CD4-positive, alpha-beta T cell treated with Interleukin-2 at 100 ng/mL for 4 hours (primary cell): ENCODE measurements at places on chromosomes 2 and 18.

GRCh38 chr18:78561757-78562510 lies 417.7 kb upstream of the SALL3 start:
- DNase-seq = no peak

GRCh38 chr2:136112317-136113208 lies 5.4 kb downstream of the CXCR4 start:
- DNase-seq = no peak

- DNase-seq = no peak
These were observed 69.8 kb upstream of the PDE1A start for GRCh38 chr2:182496596-182496995.

- no peak for DNase-seq
These were observed 123.1 kb upstream of the ACKR3 start for GRCh38 chr2:236446521-236446920.

DNA sequence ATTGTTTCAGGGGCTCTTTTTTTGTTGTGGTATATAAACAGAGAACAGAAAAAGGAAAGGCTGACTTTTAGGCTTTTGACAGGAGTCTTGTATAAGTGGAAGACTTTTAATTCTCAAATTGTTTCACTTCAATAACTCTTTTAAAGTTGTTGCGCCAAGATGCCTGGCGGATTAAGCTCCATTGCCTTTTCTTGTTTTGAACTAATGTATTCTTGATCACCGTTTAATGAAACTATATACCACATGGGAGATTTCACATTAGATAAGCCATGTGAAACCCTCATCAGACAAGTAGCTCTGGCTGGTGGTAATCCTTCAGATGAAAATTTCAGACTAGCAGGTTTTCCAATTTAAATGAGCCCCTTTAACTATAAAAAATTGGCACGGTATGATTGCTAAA lies 257.4 kb downstream of the CCDC178 start:
- DNase-seq = no peak

GRCh38 chr2:13052547-13052946 lies 335.8 kb downstream of the TRIB2 start:
- DNase-seq = no peak

DNA sequence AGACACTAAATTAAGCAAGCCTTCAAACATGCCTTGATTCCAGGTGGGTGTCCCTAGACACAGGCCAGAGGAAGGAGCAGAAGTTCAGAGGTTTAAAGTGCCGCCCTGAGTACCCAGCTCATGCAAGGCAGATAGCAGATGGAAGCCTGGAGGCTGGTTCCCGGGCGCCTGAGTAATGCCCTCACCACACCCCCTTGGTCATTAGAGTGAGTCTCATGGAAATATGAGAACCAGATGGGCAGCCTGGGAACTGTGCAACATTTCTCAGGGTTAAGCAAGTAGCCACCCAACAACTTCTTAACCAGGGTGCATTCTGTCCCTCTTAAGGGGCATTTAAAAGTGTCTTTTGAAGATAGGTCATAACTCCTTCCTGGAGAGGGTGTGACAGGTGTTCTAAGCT lies 44.1 kb downstream of the TGFA start:
- DNase-seq = no peak

DNA sequence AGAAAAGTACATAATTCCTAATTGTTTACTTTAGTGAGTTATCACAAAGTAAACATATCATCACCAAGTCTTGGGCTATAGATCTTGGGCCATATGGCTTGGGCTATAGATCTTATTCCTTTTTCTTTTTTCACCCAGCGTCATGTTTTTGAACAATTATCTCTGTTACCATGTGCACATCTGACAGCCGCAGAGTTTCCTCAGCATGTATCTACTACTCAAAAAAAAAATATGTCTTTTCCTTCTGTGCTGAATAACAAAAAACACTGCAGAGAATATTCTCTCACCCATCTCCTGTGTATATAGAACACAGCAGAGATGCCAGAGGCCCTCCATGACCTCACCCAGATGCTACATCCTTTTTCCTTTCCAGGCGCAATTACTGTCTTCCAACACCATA lies 76.2 kb upstream of the MYO3B start:
- no peak for DNase-seq

GRCh38 chr2:134218930-134219658 lies 34.8 kb upstream of the MGAT5 start:
- peak; percentile 41 for DNase-seq

DNA sequence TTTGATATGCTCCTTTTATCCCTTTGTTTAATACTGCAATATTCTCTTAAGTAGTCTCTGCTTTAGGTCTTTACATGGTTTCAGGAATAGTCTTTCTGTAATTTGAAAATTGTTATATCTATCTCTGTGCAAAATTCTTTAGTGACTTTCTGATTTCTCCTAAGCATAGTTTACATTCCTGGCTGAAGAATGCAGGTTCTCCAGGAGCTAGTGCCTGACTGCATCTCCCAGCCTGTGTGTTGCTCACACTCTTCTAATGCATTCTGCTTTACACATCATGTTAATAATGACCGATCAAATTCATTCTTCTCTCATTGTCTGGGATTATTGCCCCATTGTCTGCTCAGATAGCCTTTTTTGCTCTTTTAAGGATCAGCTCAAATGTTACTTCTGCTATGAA lies 1349.2 kb downstream of the DSC3 start:
- DNase-seq = no peak

DNA sequence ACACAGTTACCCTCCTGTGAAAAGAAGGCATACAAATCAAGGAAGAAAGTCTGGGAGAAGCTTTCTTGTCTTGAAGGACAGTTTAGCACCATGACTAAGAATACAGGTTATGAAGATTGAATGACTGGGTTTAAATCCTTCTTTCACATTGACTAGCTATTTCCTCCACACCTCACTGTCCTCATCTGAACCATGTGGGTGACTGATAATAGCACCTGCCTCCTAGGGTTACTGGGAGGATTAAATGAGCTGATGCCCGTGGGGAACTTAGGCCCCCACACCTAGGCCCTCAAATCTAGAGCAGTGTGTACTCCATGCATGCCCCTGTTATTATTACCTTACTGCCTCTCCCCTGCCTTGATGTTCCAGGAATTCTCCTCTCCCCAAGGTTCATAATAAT lies 202.9 kb downstream of the FBXO15 start:
- no peak for DNase-seq

DNA sequence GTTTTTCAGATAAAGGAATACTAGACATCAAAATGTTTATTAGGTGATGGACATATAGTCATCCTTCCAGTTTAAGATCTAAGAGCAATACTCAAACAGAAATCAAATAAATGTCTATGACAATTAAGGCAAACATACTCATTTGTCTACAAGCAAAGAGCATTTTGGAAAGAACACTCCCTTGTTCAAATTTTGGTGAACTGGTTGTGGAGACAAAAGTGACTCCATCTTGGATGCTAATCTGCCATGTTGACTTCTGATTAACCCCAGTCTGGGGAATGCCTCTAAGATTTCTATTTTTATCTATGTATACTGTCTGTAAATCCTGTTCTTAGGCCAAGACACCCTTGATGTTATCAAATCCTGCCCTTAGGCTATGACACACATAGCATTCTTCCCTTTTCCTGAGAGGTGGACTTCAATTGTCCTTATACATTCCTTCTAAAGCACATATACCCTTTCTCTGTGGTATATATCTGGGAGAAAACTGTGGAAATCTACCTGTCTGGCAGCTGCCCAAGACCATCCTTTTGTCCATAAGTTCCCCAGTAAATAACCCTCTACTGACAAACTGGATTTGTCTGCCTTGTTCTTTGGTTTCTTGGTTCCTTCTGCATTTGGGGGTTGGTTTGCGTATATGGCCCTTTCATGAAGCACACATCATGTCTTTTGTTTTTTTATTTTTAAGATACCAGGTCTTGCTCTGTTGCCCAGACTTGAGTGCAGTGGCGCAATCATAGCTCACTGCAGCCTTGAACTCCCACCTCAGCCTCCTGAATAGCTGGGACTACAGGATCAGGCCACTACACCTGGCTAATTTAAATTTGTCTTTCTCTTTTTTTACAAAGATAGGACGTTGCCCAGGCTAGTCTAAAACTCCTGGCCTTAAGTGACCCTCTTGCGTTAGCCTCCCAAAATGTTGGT lies 12.5 kb upstream of the PLEKHM3 start:
- no peak for DNase-seq

DNA sequence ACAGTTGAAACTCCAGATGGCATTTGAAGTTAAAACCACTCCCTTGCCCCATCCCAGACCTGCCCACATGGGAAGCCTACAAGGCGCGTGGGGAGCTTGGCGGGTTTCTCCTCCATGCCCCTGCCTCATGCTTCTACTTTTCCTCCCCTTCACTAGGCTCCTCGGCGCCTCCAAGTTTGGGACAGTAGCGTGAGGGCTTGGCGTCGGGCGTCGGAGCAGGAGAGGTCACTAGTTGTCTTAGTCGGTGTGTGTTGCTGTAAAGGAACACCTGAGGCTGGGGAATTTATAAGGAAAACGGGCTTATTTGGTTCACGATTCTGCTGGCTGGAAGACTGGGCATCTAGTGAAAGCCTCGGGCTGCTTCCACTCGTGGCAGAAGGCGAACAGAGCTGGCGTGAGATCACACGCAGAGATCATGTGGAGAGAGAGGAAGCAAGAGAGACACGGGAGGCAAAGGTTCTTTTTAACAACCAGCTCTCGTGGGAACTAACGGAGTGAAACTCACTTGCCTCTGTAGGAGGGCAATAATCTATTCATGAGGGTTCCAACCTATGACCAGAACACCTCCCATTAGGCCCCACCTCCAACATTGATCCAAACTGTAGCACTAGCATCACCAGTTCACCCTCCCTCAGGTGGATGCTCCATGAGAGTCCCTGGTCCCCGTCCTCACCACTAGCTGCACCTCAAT lies 25.3 kb downstream of the ITM2C start:
- no peak for DNase-seq

GRCh38 chr2:134675314-134675713 lies 43.5 kb downstream of the TMEM163 start:
- no peak for DNase-seq

DNA sequence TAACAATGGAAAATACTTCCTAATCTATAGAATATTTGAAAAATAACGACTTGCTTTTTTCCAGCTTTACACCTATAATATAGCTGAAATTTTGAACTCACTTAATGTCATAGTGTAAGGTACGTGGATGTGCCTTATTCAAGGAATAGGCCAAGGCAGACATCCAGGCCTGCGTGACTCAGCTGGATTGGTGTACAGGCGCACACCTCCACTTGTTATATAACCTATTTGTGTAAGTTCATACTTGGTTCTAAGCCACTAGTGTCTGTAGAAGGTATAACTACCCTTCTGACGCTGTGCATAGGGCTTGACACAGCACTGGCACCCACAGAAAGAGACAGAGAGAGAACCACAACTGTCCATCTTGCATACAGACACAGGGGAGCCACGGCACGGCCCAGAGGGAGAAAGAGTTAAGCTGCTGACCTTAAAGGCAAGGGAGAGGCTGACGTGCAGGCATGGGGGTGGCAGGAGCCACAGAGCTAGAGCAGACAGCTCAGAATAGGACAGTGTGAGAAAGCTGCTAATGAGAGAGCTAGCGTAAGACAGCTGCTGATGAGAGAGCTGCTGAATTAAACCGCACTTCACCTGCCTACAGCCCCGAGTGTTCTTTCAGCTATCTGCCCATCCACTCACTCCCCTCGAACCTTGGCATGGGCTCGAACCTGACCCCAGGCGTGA lies 16.1 kb downstream of the CCDC178 start:
- DNase-seq = no peak

DNA sequence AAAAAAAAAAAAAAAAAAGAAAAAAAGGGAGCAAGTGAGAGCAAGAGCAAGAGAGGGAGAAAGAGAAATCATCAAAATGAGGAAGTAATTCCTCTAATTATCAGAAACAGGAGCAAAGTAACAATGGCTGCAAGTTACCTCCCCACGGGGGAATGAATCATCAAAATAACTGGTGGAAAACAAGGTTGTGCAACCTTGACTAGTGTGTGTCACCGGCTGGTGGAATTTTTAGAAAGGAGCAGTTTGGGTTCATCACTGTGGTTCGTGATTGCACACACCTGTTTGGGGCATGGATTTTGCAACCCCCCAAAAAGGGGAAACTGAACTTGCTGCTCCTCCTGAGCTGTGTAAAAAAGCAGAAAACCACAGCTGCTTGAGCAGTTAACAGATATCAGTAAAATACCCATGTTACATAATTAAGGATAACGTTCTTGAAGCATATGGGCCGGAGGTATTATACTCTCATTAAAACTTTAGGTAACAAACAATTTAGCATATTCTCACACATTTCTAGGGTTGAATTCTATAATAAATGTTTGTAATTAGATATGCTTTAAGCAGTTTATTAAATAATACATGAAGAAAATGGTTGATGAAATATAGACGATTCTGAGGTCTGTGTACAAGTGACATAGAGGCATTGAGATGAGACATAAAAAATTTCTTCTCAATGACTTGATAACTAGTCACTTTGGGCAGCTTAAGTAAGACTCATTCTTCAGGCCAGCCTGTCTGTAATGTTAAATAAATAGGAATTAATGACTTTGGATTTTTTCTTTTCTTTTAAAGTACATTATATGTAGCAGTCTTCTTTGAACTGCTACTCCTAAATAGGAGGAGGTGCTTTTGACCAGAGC lies 184.2 kb upstream of the ZEB2 start:
- peak; percentile 17 for DNase-seq

DNA sequence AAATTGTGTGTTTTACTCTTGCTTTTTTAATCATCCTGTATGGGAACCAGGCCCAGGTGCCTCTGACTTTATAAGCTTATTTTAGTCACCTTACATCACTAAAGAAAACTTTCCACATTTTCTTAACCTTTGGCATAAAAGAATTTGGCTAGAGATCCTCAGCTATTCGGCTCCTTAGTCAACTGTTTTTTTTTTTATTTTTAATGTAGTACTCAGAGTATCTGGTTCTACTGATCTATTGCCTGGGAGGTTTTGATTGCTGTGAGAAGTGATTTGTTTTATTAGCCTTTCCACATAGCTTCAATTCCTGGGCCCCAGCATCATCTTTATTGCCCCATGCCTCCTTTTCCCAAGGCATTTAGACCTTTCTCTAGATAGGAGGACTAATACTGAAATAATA lies 121.0 kb downstream of the MYO1B start:
- no peak for DNase-seq

DNA sequence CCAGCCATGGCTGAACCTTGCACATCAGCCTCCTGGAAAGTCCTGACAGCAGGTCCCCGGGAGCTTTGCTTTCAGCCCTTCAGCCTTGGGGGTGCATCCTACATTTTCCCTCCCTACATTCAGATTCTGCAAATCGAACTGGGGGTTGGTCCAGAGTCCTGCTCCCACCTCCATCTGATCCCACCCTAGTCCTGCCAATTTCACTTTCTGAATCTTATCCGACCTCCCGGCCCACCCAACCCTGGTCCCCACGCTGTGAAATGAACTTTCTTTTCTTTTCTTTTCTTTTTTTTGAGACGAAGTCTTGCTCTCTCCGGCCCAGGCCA lies 47.8 kb upstream of the ODC1 start:
- no peak for DNase-seq
